ENCODE measurements at places on chromosomes 7 and 10. TPM values are rescaled to one million over a fixed set of nuclear protein-coding genes. Genes with fewer than 3 reads are reported as not detected.

The EPHA1 gene
- not detected for total RNA-seq

The PON1 gene
- total RNA-seq = not detected

The SAMD9L gene
- total RNA-seq = 14.8 TPM

The CNTNAP2 gene
- total RNA-seq = not detected

The PRSS37 gene
- not detected for total RNA-seq

The PFKP gene
- total RNA-seq = 91.3 TPM

The GATA3 gene
- not detected for total RNA-seq

DNA sequence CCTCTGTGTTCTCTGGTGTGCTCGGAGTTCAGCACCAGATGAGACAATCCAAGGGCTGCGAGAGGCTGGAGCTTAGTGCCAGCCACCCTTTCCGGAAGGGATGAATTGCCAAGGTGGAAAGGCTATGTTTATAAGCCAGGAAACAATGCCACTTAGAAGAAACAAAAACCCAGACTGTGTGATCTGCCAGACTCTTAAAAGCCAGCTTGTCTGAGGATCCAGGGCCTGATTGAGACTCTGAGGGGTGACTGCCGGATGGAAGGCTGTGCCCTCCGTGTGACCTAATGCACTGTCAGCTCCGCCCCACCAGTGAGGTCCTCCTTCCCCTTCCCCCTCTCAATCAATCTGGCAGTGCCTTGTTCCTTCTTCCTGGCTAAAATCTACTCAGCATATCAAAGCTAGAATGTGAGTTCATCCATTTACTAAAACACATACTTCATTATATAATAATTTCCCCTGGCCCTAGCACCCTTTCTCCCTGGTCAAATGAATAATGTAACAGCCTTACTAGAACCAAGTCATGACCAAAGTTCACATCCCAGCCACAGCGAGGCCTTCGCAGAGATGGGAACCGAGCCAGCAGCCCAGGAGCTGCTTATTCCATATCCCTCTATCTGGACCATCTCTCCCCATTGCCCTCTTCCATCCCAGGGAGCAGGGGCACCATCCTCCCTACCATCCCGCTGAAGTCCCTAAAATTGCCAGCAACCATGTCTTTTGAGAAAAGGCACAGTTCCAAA is 25.5 kb downstream of the FAM107B start:
- DNase-seq = peak; percentile 58

DNA sequence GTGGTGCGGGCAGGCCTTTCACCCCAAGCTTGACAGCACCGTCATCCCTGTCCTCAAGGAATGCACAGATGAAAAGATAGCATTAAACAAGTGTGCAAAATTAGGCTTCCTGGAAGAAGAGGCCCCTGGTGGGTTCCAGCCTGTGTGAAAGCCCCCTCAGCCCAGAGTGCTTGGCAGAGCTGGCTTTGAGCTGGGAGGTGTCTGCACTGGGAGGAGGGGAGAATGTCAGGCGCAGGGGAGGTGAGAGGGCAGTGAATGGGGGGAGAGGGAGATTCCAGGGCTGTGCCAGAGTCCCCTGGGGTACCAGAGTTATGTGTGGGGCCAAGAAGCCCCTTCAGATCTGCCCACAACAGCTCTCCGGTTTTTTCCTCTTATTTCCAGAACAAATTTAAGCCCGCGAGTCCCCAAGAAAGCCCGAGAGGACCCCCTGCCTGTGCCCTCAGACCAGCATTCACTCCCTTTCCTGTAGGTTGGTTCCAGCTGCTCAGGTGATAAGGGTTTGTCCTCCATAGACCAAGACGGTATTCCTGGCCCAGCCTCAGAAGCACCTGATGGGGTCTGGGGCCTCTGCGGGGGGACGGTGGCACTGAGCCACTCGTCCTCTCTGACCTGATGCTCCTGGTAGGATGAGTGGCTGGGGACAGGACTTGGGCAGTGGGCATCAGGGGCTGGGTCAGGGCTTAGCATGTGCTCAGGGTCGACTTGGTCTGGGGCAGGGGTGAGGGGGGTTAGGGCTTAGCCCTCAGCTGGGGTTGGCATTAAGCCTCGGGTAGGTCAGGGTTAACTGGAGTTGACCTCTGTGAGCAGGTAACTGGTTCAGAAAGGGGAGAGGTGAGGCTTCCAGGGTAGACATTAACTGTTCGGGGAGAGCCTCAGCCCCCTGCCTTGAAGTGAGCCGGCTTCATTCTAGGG is 43.4 kb downstream of the ADCYAP1R1 start:
- no peak for DNase-seq

GRCh38 chr10:124685261-124685660 is 58.9 kb downstream of the FAM53B start:
- no peak for DNase-seq

- DNase-seq = no peak
Measured at GRCh38 chr10:34001087-34001580, 666.7 kb upstream of the NRP1 start.

DNA sequence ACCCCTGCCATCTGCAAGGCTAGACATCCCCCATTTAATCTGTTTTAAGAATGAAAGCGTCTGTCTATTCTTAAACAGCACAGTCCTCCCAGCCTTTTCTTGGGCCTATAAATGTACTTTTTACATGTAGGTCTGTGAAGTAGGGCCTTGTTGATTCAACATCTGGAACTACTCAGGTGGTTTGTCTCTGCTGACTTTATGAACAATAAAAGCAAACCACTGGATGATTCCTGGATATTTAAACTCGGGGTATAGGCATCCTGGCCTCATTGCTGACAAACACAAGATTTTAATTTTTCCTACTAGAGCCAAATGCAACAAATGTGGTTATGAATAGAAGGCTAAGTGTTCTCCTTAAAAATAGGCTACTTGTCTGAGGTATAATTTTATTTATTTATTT is 198.3 kb downstream of the WDR11 start:
- no peak for DNase-seq

DNA sequence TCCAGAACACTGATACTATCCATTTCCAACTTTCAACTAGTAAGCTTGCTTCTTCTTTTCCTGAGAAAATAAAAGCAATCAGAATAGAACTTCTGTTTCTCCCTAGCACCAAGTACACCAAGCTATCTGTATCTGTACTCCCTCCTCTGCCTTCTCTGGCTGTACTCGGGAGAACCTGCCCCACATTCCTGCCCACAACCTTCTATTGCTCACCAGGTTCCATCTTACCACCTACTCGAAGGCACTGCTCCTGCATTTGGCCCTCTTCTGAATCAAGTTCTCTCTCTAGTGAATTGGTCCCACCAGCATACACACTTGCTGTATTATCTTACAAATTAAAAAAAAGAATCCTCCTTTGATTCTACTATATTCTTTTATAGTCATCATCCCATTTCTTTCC is 169.6 kb upstream of the PTN start:
- no peak for DNase-seq

GRCh38 chr10:36676321-36676720 is 449.1 kb upstream of the ANKRD30A start:
- no peak for DNase-seq

- DNase-seq = no peak
Measured at GRCh38 chr10:97180363-97180755, 5.4 kb downstream of the SLIT1 start.
